ENCODE measurements at places on chromosomes 5 and 9.

DNA sequence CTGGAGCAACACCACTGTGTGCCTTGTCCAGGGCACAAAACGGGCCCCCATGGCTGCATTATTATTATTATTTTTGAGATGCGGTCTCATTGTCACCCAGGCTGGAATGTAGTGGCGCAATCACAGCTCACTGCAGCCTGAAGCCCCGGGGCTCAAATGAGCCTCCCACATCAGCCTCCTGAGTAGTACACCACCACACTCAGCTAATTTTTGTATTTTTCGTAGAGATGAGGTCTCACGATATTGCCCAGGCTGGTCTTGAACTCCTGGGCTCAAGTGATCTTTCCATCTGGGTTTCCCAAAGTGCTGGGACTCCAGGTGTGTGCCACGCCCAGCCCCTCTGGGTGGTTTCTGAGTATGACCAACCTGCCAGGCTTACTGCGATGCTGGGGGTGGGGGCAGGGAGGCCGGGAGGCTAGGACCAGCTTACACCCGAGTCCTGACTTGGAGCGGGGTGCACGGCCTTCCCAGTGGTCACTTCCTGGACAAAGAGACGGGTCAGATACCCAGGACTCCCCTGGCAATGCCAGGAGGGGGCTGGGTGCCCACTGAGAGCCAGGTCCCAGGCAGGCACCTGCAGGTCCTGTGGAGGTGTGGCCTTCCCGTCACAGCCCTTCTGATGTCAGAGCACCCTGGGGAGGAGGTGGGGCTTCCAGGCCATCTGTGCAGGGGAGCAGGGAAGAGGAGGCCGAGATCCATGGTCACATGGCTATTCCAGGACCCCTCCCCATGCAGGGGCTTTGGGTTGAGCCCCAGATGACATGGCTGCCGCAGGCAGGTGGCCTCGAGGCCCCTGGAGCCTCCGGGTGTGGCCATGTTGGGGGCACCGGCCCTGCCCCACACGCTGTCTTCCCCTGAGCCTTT, 8.3 kb upstream of the NRARP start:
- no peak for DNase-seq

DNA sequence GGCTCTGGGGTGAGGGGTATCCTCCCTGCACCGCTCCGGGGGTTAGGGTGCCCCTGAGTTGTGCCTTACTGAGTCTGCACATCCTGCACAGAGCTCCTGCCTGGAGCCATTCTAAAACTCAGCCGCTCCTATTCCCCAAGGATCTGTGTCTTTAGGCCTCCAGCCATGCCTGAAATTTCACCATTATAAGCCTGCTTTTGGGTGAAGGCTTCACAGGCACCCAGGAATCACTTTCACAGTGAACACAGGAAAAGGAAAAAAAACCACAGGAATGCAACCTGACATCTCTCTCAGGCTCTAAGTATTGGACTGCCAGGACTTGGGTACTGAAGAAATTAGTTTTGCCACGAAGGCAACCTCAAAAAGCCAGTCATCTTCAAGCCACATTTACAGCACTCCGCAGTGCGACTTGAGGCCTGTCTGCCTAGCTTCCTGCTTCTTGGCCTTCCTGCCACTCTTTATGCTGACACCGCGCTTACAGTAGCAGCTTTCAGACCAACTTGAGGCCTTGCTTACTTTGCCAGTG, 30.9 kb downstream of the GALNT10 start:
- DNase-seq: peak; percentile 60

GRCh38 chr5:9545992-9546851, at the start of gene SEMA5A:
SEMA5A (minus strand) TSS chr5:9546075; CDS start chr5:9379946, 166,129 bp downstream.
- DNase-seq: no peak

DNA sequence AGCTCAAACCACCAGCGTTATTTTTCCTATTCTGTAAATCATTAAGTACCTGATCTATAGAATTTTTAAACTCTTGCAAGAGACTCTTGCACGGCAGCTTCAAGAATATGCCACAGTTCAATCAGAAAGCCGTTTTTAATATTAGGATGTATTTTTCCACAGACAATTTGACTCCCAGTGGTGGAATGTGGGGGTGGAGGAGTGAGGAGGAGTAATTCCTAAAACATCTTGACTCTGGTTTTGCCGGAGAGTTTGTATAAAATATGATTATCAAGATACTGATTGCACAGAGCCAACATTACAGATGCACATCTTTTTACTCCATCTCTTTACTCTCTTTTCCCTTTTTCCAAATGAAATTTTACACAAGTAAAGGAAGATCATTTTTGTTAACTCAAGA, 288.3 kb downstream of the ENC1 start:
- no peak for DNase-seq

DNA sequence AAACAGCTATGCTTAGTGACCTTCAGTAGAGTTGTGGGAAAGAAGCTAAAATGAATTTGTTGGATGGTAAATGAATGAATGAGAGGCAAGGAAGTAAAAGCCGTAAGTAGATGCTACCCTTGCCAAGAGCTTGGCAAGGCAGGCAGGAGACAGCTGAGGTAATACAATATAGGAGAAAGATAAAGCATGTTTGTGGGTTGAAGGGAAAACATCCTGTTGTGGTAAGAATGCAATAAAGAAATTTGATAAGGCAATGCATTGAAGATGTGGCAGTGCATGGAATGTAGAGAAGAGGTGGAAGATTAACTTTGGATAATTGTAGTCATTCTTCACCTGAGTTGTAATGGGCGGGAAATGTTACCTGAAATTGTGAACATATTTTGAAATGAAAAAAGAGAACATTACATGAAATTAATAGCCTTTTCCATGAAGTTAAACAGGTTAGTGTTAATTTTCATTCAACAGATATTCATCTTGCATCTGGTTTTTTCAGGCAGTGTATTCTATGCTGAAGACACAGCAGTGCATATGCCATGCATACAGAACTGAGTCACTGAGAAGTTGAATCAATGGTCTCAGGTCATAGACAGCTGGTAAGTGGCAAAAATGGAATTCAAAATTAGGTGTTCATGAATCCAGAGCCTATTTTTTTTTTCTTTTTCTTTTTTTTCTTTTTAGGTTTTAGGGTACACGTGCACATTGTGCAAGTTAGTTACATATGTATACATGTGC, 43.4 kb upstream of the SPINK5 start:
- DNase-seq: no peak

DNA sequence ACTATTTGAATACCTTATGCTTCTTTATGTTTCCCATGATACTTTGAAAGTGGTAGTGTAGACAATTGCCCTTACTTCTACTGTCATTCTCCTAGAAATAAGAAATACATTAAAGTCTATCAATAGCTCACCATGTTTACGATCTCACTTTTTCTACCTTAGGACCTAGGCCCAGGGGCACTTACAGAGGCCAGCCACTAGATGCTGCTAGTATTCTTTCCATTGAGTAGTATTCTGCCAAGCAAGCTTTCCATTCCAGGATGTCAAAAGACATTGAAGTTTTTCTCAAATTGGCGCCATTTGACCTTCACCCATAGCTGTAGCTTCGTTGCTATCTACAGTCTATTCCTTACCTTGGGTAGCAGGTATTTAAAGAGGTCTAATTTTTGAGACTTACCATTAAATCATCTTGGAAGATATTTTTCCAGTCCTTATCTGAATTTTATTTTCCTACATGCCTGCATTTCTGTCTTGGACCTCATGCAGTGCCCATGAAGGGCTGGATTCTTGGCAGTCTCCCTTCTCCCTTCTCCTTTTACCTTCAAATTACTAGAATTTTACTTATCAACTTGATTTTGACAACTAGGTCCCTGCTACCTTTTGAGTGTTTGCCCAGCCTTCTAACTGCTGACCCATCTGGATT, 246.0 kb upstream of the NUDT12 start:
- no peak for DNase-seq

- DNase-seq: peak; percentile 55
These were observed 6.9 kb downstream of the NOL6 start for GRCh38 chr9:33466565-33467495.

- DNase-seq: peak; percentile 16
These were observed 94.6 kb downstream of the ZNF608 start for GRCh38 chr5:124651663-124652513.

DNA sequence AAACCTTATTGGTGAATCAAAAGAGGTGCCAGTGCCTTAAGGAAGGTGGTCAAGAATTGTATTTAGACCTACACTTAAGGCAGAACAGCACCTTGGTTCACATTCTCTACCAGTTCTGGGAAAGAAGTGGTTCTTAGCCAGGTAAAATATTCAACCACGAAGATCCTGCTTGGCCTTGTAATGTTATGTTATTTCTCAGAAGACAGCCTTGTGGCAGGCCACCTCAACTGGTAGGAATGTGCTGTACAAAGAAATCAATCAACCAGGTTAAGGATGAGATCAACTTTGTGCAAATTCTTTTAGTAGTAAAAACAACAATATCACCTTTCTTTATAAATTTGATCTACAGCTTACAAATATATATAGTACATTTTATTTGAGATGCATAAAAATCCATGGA, 246.8 kb downstream of the ARRDC3 start:
- no peak for DNase-seq

DNA sequence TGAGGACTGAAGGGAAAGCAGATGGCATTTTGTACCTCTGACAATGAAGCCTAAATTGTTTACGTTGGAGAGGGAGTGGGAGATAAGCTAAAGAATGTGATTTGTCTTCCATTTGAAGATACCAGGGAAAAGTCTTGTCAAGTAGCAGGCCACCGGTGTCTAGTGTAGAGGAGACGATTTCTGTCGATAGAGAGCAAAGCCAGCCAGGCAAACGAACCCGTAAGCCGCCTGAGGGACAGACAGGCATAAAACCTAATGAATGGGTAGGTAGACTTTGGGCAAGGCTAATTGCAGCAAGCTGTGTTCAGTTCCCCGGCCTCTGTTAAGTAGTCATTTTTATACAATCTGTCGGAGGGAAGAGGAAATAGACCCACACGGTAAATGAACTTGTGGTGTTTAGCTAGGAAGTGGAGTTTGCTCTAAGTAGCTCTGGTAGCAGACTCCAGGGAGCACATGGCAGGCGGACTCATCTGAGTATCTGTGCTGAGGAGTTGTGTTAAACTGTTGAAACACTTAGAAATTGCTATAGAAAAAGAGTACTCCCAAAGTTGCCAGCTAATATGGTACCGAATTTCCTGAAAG, 28.8 kb downstream of the SMARCA2 start:
- no peak for DNase-seq

- no peak for DNase-seq
These were observed 143.8 kb downstream of the FBXL7 start for GRCh38 chr5:15643731-15644130.

DNA sequence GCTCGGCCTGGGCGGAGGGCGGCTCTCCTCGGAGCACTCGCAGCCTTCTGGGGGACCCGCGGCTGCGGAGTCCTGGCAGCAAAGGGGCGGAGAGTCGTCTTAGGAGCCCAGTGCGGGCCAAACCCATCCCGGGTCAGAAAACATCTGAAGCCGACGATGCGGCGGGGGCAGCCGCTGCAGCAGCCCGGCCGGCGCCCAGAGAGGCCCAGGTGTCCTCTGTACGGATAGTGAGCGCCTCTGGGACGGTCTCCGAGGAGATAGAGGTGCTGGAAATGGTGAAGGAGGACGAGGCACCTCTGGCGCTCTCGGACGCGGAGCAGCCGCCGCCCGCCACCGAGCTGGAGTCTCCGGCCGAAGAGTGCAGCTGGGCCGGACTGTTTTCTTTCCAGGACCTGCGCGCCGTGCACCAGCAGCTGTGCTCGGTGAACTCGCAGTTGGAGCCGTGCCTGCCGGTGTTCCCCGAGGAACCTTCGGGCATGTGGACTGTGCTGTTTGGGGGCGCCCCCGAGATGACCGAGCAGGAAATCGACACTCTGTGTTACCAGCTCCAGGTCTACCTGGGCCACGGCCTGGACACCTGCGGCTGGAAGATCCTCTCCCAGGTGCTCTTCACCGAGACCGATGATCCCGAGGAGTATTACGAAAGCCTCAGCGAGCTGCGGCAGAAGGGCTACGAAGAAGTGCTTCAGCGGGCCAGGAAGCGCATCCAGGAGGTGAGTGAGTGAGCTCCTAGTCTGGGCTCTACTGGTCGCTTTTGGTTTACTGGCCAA, 1.2 kb downstream of the JMY start:
- peak; percentile 37 for DNase-seq

DNA sequence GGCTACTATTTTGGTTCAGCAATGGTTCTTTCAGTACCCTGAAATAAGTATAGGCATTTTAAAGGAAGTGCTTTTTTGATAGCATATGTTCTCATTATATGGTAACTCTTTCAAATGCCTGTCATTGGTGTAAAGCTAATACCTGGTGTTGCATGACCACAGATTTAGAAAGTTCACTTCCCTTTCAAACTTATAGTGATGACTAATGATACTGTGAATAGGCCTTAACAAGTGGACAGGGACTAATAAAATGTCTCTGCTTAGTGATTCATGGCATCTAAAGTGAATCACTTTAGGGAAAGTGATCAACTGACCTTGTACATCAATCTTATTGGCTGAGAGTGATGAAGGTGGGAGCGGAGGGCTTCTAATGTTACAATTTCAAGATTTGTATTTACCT, 21.6 kb downstream of the MRPL22 start:
- no peak for DNase-seq

GRCh38 chr5:128341056-128341455, 197.0 kb downstream of the FBN2 start:
- no peak for DNase-seq

DNA sequence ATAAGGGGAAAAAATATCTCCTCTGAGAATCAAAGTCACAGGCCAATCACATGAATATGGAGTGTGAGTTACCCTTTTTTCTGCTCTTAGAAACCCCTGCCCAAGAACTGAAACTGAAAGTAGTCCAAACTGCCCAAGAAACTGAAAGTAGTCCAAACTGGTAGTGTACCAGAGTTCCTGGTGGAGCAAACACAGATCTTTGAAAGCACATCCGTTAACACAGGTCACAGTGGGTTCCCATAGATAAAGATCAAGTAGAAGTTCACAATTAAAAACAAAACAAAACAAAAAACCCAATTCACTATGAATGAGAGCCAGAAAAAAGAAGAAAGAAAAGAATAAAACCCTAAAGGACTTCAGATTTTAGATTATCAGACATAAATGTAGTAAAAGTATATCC, 332.4 kb upstream of the EFNA5 start:
- DNase-seq: peak; percentile 10

DNA sequence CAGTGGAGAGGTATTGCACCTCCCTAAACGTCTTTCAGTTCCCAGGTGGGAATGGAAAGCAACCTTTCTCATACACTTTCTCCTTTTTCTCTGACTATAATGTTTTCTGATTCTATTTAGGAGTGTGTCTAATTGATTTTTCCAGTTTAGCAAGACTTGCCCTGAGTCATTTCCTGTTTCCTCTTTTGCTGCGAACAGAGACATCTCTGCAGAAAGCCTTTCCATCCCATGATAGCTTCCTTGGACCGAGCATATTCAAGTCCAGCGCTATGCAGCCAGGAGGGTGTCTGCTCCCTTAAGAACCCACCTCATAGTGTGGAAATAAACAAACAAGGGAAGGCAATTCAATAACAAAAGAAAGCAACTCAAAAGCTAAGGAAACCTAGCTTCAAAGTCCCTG, 60.0 kb upstream of the CDH6 start:
- no peak for DNase-seq

GRCh38 chr5:31068287-31068686, 125.2 kb upstream of the CDH6 start:
- no peak for DNase-seq

DNA sequence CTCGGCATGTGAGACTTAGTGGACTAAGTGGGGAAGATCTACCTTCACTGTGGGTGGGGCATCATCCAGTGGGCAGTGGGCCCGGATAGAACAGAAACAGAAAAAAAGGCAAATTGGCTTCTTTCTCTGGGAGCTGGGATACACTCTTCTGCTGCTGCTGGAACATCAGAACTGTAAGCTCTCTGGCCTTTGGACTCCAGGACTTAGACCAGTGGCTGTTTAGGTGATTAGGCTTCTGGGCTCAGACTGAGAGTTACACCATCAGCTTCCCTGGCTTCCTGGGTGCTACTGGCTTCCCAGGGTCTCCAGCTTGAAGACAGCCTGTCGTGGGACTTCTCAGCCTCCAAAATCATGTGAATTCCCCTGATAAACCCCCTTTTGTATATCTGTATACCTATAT, 122.7 kb upstream of the SLC28A3 start:
- DNase-seq: no peak

Data from T-helper 2 cell treated with Interferon-gamma antibody and Interleukin-4, amounts not matched to agents 5 μg/mL and 100 μg/mL, for 36 hours (primary cell).